Putamen (tissue), 1 donor: ENCODE measurements at places on chromosomes 7 and 10.
A peak's percentile ranks its signal among the peaks of the same experiment; 100 is the strongest.

- DNase-seq = peak; percentile 88
Measured at GRCh38 chr7:104845557-104845956, 168.4 kb upstream of the KMT2E start.

DNA sequence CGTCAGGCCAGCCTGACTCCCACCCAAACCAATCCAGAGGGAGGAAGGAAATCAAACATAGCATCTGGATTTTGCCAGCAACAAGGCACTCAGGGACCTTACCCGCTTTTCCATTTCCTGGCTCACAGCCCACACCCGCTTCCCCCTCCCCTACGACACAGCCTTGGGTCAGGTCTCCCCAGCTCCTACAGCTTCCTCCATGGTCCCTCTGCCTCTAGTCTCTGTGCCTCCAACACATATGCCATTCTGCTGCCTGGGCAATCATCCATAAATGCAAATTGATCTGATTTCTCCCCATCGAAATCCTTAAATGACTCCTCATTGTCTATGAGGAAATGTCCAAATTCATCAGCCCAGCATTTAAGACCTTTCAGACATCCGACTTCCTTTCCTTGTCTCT is 53.2 kb upstream of the CUX1 start:
- no peak for DNase-seq

DNA sequence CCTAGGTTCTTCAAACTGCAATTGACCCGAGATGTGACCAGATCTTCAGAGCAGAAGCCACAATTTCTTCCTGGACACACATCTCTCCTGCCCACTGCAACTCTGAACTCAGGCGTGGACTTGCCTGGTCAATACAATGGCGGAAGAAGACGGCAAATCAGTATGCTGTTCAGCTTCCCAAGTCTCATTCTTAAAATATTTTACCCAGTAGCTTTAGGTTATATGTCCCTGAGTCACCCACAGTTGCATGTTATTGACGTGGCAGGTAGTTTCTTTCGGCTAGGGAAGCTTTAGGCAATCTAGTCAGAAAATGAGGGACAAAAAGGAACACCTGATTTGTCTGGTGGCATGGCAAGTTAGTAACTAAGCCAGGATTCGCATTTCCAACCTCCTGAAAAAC is 22.5 kb downstream of the CEP41 start:
- no peak for DNase-seq

DNA sequence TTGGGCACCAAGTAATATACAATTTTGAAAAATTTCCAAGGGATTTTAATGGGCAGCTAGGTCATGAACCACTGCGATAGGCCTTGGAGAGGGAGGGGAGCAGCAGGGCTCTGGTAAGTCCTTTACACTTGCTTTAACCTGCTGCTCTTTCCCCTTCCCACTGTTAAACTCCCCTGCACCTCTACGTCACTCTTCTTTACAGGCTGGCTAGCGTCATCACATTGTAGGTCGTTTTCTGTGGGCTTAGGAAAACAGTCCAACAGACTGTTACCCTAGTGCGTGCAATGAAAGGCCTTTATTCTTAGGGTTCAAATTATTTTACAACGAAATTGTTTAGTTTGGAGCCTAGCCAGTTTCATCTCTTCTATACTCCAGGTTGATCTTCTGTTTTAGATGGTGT is 235.7 kb downstream of the AUTS2 start:
- no peak for DNase-seq

DNA sequence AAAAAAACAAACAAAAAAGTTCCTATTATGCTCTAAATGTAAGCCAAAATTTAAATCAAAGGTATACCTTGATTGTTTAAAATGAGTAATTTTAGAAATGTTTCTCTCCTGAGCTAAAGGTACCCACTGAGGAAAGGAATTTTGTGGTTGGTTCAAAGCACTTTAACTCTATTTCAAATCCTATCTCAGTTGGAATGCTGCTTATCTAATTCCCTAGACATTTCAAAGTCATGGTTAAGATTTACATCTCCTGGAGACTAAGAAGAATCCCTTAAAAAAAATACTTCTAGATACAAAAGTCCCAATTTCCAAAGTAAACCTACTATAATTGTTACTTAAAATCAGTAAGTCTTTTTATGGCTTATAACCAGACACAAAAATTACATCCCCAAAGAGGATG is 830.7 kb downstream of the GRID1 start:
- no peak for DNase-seq

DNA sequence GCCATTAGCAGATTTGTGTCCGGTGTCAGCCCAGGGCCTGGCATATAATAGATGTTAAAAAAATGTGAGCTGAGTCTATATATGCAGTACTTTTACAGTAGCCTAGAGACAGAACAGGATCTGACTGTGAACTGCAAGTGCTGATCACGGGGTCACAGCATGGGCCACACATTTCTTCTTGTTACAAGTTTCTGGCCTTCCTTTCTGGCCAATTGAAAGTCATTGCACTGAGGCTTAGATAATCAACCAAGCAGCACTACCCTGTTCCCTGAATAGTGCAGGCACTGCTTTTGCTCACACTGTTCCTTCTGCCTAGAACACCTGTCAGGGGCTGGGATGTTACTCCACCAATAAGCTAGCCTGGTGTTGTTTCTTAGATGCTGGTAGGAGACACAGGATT is 5.4 kb upstream of the MARVELD1 start:
- no peak for DNase-seq

- no peak for DNase-seq
Measured at GRCh38 chr7:77783111-77783510, 15.1 kb downstream of the TMEM60 start.

- no peak for DNase-seq
Measured at GRCh38 chr7:37160656-37161055, 288.0 kb downstream of the ELMO1 start.

GRCh38 chr7:80263333-80263732 is 128.7 kb downstream of the GNAI1 start:
- DNase-seq = no peak

DNA sequence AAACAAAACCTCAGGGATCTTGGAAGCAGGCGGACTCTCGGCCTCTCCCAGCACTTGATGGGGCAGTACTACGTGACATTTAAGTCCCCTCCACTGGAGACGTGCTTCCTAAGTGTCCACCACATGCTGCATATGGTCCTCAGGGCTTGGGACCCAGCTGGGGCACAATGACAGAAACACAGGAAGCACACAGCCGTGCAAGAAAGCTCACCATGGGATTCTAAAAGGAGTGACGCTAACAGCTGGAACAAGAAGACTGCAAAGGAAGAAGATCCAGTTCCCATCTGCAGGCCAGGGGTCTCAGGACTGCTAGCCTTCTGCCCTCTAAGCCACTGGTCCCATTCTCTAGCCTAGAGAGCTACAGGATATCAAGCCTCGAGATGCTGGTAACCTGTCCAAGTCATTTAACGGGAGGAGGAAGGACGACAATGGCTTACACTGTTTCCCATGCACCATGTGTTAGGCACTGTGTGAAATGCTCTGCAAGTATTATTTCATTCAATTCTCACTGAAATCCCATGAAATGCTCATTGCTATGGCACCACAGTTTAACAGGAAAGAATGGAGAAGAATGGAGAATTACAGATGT is 61.1 kb downstream of the KCNMA1 start:
- no peak for DNase-seq

- DNase-seq = no peak
Measured at GRCh38 chr7:52269669-52270068, 765.8 kb upstream of the POM121L12 start.

DNA sequence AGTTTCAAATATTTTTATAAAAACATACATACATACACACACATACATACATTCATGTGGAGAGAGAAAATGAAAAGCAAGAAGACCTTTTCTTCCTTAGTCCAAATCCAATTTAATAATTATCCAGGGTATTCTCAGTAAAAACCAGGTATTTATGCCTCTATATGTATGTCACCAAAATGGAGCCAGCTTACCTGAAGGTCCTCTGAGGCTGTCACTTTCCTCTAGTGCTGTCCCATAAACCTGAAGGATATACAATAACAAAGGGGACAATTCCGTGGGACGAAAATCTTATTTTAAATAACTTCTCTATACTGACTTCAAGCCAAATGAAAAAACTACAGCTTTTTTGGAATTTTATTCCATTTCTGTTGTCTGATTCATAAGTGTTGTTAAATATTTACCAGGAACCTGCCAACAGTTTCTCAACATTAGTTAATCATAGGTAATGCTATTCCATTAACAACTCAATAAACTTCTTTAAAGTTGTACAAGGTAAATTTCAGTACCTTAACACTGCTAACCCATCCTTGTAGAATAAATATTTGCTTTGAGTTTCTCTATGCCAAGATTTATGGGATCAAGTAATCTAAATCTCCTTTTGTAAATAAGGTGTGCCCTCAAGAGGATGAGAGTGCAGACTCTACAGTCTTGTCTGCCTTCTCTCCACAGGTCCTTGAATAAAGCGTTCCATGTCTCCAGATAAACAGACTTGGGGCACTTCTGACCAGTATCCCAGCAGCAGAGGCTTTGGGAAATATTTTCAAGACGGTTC is 260.3 kb downstream of the AHR start:
- DNase-seq = no peak

- DNase-seq = peak; percentile 42
Measured at GRCh38 chr7:92768501-92769393, 67.6 kb downstream of the CDK6 start.

- no peak for DNase-seq
Measured at GRCh38 chr7:6317797-6318438, 45.5 kb upstream of the CYTH3 start.

DNA sequence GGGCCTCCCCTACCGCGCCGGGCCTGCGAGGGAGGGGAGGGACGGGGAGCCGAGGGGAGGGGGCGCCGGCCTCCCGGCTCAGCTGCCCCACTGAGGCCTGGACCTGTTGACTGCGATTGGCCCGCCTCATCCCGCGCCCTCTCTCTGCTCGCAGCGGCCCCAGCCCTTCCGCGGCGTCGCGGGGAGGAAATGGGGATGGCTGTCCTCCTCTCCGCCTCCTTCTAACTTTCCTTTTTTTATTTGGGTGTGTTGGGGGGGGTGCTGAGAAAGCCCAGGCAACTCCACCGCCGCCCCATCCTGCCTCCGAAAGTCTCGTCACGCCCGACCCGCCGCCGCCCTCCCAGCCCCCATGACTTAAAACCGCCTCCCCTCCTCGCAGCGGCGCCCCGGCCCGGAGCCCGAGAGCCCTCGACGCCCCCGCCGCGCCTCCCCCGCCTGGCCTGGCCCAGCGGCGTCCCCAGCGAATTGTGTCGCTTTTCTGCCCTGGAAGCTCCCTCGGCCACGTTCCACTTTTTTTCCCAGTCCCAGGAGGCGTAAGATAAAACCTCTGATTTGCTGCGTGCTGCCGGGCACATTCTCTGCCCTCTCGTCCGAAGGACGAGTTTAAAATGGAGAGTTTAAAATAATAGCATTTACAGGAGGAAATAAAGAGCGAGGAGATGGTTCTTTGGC is 842 bp upstream of the SKIDA1 start:
- peak; percentile 78 for DNase-seq

GRCh38 chr7:158121441-158122045 is 466.1 kb downstream of the PTPRN2 start:
- DNase-seq = no peak

DNA sequence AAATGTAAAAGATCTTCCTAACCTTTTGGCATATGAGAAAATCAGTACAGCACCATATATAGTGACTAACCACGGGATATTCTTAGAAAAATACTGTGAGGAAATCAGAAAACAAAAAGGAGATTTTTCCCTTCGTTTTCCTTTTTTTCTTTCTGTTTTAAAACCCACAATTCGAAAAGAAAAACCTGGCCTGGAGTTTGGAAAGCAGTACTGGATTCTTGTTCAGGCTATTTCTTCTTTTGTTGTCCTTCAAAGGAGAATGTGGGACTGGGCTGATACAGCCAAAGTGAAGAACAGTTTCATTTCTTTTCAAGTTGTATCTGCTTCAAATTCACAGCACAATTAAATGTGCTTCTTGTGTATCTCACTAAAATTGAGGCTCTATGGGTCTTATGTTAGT is 156.8 kb upstream of the PHYHIPL start:
- DNase-seq = no peak

- DNase-seq = peak; percentile 56
Measured at GRCh38 chr10:33334805-33335550, 511 bp upstream of the NRP1 start.

GRCh38 chr7:74481458-74482196 is 27.9 kb downstream of the GTF2IRD1 start:
- no peak for DNase-seq

DNA sequence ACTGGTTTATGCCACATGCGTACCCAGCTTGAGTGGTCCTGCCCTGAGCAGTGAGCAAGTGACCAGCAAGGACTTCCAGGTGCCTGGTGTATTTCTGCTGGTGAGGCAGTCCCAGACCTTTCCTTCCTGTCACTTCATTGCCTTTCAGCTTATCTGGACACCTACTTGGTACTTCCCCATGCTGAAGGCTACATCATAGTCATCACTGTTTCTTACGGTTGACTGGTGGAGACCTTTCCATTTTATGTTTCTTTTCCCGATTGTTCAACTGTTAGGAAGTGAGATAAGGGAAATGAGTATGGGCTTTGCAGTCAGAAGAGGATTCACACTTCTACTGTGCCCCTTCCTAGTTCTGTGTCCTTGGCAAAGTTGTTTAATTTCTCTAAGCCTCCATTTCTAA is 358.5 kb downstream of the GFRA1 start:
- DNase-seq = no peak

GRCh38 chr10:130512936-130513335 is 376.7 kb downstream of the GLRX3 start:
- no peak for DNase-seq

DNA sequence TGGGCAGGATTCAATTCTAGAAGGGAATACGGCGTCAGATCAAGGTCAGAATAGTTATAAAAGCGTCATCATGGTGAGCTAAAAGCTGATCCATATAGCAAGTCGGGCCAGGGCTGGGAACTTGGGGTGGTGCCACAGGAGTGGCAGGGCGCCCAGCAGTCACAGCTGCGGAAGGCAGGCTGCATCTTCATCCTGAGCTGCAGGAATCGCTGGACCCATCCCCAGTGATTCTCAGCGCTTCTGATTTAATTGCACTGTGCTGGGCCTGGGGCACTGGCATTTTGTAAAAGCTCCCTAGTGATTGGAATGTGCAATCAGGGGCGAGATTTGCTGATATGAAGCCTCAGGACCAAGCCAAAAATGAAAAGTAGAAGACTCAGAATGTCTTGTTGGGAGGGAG is 135.3 kb downstream of the CTTNBP2 start:
- peak; percentile 76 for DNase-seq

- DNase-seq = no peak
Measured at GRCh38 chr7:35878351-35878750, 77.5 kb downstream of the SEPTIN7 start.

GRCh38 chr10:76051007-76051936 is 619.8 kb downstream of the LRMDA start:
- DNase-seq = no peak

DNA sequence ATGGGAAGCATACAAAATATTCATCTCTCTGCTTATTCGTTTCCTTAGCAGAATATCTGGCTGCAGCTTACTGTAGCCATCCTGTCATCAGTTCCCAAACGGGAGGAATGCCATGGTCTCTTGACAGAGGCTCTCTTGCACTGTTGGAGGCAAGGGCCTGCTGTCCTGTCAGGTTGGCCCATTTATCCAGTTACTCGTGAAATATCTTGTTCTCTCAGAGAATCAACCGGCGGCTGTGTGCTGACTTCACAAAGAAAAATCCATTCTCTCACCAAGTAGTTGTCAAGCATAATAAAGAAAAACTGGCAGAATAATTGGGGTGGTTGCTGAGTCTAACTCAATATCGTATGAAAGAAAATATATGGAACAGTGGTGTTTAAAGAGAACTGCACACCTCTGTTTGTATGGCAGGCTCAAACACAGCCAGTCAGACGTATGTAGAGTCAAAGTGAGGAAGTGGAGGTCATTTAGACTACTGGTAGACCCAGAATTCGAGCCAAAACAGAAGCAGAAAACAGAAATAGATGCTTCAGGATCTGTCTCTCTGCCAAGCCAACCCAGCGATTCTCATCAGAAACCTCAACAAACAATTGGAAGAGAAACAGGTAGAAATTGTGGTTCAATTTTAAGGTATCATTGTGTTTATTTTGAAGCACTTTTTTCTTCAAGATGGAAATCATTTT is 349.2 kb upstream of the PRKCQ start:
- DNase-seq = no peak
